ENCODE measurements at places on chromosomes 6 and 20. TPM values are rescaled to one million over a fixed set of nuclear protein-coding genes. Genes with fewer than 3 reads are reported as not detected.

VGLL2 gene
- 4.2 TPM for total RNA-seq

GJA1 gene
- 122 TPM for total RNA-seq

GRCh38 chr6:92180090-92180489 is 1239.3 kb downstream of the EPHA7 start:
- no peak for DNase-seq

DNA sequence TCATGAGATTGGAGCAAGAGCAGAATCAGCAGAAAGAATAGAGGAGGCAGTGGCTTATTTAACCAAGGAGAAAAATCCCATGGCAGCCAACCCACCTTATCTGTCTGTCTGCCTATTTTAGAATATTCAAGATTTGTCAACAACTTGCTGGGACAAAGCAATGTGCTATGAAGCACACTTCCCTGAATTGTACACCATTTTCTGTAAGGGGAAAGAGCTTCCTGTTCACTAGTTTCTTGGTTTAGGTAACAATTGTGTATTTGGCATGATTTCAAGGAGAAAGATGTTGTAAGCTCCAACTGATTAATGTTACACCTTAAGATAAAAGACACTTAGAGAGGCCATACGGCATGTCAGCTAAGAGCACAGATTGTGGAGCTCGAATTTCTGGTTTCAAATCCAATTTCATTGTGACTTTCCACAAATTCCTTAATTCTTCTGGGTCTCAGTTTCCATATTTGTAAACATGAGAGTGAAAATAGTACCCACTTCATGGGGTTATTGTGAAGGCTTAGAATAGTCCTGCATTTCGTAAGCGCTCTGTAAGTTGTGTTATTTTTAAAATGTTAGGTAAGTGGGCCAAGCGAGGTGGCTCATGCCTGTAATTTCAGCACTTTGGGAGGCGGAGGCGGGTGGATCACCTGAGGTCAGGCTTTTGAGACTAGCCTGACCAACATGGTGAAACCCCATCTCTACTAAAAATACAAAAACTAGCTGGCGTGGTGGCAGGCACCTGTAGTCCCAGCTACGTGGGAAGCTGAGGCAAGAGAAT is 4.8 kb upstream of the MUC22 start:
- no peak for DNase-seq

GRCh38 chr20:35523298-35523888 is 6.1 kb downstream of the C20orf173 start:
- DNase-seq, result no peak

- no peak for DNase-seq
These were observed 15.4 kb upstream of the STMND1 start for GRCh38 chr6:17086469-17086868.

DNA sequence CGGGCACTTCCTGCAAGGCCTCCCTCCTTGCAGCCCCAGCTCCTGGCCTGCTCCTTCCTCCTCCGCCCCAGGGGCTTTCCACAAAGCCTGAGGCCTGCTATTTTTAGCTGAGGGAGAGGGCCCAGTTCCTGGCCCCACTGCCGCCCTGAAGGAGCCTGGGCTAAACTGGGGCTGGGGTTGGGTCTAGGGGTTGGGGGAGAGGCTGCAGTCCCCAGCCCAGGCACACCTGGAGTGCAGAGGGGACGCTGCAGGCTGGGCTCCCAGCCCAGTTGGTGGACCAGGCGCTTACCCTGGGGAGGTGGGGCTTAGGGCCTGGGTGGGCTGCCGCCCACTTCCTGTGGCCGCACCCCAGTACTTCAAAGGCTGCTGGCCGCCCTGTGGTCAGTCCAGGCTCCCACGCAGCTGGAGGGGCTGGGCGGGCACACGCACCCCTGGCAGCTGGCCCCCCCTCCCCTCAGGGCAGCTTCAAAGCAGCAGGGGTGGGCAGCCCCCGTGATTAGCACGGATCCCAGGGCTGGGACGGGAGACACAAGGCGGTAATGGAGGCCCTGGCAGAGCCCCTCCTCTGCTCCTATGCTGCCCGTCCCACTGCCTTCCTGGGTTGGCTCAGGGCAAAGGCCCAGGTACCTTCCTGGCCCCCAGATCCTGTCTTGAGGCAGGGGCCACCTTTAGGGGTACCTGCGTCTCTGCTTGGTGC is 7.1 kb upstream of the ABHD16B start:
- no peak for DNase-seq

DNA sequence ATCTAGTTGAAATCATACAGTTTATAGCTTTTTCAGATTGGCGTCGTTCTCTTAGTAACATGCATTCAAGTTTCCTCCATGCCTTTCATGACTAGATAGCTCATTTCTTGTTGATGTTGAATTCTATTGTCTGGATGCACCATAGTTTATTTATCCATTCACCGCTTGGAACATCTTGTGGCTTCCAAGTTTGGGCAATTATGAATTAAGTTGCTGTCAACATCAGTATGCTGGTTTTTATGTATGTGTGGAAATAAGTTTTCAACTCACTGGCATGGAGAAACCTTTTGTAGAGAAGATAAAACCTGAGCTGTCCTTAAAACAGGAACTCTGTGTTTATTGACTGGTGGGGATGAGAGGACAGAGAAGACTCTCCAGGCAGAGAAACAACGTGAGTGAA is 248.0 kb downstream of the CDC5L start:
- no peak for DNase-seq

Measured in right atrium auricular region (tissue), 2 donors.